ENCODE measurements at places on chromosomes 12 and 14. TPM values are rescaled to one million over a fixed set of nuclear protein-coding genes. Genes with fewer than 3 reads are reported as not detected.

SLC5A8 gene
- polyA plus RNA-seq, result 51.2 TPM

SLC38A4 gene
- 29.0 TPM for polyA plus RNA-seq

LPAR5 gene
- 1.5 TPM for polyA plus RNA-seq

TRPV4 gene
- 18.8 TPM for polyA plus RNA-seq

SAMD15 gene
- polyA plus RNA-seq, result 10.3 TPM

B3GNT4 gene
- polyA plus RNA-seq, result 5.2 TPM

ANKRD33 gene
- 0.45 TPM for polyA plus RNA-seq

LRCOL1 gene
- 5.8 TPM for polyA plus RNA-seq

KRT2 gene
- not detected for polyA plus RNA-seq

MDGA2 gene
- 2.9 TPM for polyA plus RNA-seq

C12orf54 gene
- polyA plus RNA-seq, result 1.1 TPM

FKBP11 gene
- polyA plus RNA-seq, result 16.2 TPM

GRCh38 chr12:89568484-89568883 lies 42.6 kb upstream of the POC1B start:
- DNase-seq, result no peak

GRCh38 chr12:39830171-39830570 lies 210.6 kb upstream of the ABCD2 start:
- no peak for DNase-seq

- no peak for DNase-seq
Measured at GRCh38 chr12:6667559-6668210, 4.8 kb upstream of the ING4 start.

GRCh38 chr12:59086126-59086525 lies 165.8 kb upstream of the LRIG3 start:
- DNase-seq, result no peak

- DNase-seq, result no peak
Measured at GRCh38 chr12:78870539-78870938, 6.0 kb downstream of the SYT1 start.

- no peak for DNase-seq
Measured at GRCh38 chr12:24751181-24751580, 197.7 kb downstream of the BCAT1 start.

DNA sequence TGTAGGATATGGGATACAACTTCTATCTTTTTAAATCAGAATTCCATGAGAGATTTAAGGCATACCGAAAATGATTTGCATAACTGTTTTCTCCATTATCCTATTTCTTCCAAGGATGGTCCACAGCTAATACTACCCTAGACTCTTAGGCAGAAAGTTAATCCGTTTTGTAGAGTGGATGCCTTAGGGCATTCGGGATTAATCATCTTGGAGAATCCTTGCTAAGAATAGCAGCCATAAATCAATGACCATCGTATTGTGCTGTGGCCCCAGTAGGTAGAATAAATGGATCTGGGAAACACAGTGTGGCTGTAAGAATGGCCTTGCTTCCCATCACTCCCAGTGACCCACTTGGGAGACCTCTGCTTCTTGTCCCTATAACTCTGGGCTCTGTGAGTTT lies 99.6 kb downstream of the SSPN start:
- no peak for DNase-seq

DNA sequence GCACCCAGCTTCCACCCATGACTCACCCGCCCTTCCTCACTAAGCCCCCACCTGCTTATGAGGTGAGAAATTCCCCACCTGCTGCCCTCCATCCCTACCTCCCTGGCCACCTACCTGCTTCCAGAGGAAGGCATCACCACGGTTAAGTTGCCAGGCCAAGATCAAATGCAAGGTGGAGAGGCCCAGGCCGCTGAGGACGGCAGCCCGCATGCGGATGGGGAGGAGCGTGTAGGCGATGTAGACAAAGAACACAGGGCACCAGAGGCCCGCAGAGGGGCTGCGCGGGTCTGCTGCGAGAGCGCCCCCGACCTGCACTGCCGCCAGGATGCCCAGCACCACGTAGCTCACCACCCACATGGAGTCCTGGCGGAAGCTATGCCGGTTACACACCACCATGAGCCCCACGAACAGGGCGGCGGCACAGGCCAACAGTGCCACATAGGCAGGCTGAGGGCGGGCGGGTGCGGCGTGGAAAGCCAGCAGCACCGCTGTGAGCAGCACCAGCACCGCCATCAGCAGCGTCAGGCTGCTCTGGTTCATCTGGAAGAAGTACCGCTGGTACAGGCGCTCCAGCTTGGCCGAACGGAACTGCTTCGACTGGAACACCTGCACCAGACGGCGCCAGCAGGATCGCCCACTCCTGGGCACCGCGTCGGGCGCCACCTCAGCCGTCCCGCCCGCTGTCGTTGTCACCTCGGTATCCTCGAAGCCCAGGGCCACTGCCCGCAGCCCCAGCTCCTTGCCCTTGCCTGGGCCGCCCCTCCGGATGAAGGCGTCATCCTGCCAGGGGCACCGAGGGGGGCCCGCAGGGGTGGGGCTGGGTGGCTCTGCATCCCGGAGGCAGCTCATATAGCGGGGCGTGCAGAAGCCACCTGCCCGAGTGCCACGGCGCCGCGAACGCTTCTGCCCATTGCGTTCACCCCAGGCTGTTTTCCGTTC lies 6.2 kb downstream of the ADCY6 start:
- DNase-seq, result no peak

DNA sequence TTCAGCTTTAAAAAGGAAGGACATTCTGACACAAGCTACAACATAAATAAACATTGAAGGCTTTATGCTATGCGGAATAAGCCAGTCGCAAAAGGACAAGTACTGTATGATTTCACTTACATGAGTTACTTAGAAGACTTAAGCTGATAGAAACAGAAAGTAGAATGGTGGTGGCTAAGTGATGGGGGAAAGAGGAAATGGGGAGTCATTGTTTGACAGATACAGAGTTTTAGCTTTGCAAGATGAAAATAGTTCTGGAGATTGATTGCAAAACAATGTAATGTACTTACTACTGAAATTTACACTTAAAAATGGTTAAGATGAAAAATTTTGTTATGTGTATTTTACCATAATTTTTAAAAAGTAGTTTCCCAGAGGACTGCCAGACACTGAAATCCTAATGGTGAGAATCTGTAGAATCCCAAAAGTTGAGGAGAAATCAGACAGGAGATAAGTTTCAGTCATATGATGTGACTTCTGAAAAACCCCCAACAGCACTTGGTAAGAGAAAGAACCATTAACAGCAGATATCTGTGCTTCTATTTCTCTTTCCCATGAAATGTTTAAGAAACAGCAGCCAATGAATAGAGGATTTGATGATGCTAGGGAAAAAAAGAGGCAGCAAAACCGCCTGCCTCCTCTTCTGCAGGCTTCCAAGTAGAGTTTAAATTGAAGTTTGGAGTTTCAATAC lies 16.6 kb upstream of the CLEC2A start:
- no peak for DNase-seq

GRCh38 chr12:58393152-58393551 lies 451.8 kb downstream of the ATP23 start:
- no peak for DNase-seq

DNA sequence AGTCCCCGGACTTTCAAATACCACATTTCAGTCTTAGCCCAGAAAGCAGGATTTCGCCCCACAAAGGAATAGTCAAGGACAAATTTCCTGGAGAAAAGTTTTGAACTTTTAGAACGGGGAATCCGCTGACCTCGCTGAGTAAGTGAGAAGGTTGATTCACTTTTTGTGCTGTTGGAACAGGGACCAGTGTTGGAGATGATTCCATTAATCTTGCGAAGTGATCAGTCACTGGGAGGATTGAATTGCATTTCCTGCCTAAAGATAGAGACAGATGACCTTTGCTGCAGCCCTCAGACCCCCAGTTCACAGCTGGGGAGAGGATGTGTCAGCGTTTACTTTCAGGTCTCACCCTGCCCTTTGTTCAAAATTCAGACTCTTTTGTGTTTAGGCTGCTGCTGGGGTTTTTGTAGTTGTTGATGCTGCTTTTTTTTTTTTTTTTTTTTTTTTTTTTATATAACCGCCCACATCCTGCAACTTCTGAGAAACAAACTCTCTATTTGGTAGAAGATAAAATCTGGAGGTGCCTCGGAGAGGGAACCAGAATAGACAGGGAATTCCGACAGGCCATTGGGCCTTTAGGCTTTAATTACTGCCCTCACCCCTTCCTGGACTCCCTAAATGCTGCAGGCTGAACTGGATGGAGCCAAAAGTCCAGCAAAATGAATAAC lies 9.8 kb upstream of the KDM2B start:
- no peak for DNase-seq

GRCh38 chr12:115632308-115632707 lies 645.2 kb downstream of the MED13L start:
- no peak for DNase-seq

All from renal cortex interstitium (tissue), 15 donors.